Fibroblast of skin of back (primary cell): ENCODE measurements at places on chromosomes 13 and 19.

DNA sequence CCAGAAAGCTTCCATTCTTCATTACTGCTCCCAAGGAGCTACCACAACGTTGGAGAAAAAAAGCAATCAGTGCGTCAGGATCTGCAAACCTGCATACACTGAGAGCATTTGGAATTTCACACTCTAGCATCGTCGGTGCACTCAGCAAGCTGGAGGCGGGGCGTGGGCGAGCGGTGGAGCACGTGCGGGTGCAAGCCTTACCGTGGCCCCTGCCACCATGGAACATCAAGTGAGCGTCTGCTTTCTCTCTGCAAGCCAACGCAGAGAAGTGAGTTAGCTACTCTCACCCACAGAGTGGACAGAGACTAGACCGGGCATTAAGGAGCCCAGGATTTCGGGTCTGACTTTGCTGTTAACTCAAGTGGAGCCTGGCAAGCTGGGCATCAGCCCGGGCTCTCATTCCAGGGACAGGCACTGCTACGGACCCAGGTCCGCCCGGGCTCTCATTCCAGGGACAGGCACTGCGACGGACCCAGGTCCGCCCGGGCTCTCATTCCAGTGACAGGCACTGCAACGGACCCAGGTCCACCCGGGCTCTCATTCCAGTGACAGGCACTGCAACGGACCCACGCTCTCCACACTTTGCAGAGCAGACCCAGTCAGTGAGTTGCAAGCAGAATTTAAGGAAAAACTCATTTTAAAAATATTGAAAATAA is 124.1 kb upstream of the SPACA7 start:
- DNase-seq, result no peak

DNA sequence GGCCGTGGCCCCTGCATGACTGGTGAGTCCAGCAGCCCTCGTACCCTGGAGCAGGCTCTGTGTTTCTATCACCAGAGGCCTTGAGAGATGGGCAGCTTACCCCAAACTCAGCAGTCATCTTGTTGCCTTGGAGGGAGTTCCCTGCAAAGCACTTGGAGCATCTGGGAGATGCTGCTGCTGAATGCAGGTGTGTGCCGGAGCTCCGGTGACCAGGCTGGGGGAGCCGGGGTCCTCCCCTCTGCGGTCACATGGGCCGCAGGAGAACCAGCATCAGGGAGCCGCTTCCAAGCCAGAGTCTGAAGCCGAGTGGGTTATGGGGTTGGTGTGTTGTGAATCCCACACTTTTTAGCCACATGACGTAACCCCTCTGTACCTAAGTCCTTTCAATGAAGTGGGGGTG is 82.8 kb downstream of the TEX29 start:
- no peak for DNase-seq

GRCh38 chr19:19347401-19348110 is 26.9 kb downstream of the MAU2 start:
- no peak for DNase-seq

GRCh38 chr13:21208652-21209154 is 32.2 kb downstream of the MRPL57 start:
- no peak for DNase-seq

DNA sequence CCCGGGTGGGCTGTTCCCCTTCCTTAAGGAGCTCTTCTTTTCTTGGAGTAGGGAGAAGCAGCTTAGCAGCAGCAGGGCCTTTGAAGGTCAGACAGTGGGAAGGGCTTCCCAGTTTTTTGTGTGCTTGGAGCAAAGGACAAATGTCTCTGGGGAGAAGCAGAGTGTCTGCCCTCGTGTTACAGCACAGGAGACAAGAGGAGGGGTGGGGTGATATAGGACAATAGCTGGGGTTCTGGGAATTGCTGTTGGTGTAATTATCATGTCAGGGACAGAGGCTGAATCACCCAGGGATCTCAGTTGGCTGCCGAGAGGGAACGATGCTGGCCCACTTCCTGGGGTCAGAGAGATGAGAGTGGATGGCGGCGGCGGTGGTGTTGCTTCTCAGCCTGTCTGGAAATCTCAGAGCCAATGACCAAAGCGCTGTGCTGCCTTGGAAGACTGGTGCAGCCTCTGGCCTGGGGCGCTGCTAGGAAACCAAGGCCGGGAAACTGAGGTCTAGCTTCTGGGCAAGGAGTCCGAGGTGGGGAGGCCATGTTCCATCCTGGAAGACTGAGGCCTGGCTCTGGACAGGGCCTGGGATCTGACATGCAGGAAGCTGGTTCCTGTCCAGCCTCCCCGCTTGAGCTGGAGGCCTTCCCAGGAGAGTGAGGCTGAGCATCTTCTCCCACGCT is 1.2 kb downstream of the INAFM1 start:
- peak; percentile 50 for DNase-seq

DNA sequence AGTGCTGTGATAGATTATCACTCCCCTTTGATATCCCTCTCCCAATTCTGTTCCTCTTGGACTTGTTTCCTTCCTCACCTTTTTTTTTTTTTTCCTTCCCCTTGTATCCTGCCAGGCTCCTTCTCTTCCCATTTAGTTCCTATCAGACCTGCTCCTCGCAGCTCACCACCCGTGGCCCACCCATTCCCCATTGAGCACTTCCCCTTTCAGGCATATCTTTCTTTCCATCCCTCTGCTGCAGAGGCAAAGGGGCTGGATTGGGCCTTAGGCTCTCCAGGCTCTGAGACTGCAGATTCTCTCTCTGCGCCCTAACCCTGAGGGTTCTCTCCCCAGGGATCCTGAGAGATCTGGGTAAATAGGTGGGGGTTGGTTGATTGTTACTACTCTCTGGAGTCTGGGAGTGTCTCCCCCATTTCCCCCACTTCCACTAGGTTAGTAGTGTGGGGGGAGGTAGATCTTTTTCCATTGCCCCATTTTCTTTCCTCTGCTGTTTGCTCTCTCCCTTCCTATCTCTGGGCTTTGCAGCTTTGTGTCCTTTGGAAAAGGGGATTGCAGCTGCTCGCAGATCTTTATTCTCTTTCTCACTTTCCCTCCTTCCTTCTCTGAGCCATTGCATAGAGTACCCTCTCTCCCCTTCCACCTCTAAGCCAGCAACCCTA is 2.3 kb downstream of the ARHGAP35 start:
- no peak for DNase-seq

GRCh38 chr19:49855277-49855675 is 4.3 kb downstream of the PTOV1 start:
- no peak for DNase-seq

GRCh38 chr19:11606484-11606883 is 9.2 kb downstream of the ZNF627 start:
- DNase-seq, result no peak

DNA sequence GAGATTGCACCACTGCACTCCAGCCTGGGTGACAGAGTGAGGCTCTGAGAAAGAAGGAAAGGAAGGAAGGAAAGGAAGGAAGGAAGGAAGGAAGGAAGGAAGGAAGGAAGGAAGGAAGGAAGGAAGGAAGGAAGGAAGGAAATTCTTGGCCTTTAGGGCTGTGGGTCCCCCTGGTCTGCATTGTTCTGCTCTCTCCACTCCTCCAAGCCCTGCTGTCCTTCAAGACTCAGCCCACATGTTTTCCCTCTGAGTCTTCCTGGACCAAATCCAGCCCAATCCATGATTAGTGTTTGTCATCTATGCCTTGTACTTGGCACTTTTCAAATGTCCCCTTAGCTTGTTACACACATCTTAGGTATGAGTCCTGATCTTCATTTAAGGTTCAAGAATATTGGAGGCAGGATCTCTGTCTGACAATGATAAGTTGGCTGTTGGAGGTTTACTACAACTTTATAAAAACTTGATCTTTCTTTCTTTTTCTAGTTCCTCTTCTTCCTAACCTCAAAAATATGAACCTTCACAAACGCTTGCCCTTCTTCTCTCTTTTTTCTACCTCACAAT is 48.8 kb upstream of the INTS6 start:
- peak; percentile 90 for DNase-seq

GRCh38 chr19:48060381-48060780 is 16.5 kb upstream of the CABP5 start:
- no peak for DNase-seq

GRCh38 chr13:31081316-31081715 is 80.4 kb downstream of the HSPH1 start:
- no peak for DNase-seq
